ENCODE measurements at places on chromosomes 6 and 20. TPM values are rescaled to one million over a fixed set of nuclear protein-coding genes. Genes with fewer than 3 reads are reported as not detected.

DNA sequence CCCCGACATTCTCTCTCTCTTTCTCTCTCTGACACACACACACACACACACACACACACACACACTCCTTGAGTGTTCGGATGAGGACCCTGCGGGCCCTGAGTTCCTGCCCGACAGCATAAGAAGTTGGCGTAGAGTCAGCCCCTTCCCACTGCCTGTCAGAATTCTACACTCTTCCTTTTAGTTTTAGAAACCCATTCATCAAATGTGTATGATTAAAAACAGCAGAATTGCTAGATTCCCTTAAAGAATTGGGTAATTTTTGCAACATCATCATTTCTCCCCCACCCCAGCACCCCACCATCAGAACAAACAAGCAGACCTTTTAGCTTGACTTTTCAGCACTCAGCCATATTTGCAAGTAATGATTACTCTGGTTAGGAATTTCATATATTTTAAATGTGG, 322.8 kb downstream of the FARS2 start:
- no peak for DNase-seq

GATA5 gene
- total RNA-seq = not detected

EFCAB8 gene
- total RNA-seq = 0.66 TPM

DNA sequence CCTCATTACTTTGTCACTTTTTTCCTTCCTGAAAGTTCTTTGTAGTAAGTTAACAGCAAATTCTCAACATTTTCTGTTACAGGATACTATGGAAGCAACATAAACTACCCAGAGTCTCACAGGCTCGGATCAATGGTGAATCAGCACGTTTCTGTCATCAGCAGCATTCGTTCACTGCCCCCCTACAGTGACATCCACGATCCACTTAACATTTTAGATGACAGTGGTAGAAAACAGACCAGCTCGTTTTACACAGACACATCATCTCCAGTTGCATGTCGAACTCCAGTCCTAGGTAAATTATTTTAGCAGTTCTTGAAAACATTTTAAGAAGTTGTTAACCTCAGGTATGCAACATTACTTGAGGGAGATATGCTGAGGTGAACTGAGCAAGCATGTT, 51.6 kb downstream of the RFX6 start:
- no peak for DNase-seq

DNA sequence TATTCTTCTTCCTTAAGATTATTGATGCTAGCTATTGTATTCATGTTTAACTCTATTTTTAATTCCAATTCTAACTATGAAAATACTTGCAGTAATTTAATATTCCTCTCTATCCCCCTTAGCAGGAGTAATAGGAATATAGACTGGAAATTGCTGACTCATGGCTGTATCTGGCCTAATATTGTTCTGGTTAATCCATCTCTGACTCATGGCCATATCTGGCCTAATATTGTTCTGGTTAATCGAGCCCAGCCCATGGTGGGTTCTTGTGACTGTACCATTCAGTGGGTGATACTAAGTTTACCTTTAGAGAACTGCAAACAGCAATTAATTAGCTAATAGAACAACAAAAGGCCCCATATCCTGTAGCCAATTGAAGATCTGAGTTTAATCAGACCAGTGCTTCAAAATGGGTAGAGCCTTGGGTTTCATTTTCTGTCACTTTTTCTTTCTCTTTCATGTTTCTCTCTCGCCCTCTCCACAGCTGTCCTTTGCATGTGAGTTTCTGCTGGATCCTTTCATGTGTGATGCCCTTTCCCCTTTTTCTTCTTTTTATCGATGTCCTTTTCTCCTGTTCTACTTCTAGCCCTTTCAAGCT, 50.6 kb downstream of the SLC22A3 start:
- DNase-seq = no peak

DNA sequence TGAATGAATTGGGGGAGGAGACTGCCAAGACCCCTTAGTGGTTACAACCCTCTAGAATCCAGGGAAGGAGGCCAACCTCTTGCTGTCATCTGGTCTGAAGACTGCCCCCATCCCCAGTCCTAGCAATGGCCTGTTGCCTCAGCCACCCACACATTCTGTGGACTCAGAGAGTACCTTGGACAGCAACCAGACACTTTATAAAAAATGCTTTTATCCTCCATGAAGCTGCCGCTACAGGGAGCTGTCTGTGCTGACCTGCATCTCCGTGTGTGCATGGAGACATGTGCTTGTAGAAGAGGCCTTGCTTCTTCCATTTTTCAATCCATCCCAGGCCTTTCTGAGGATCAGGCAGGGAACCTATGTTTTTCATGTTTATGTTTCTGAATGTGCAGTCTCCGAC, 15.2 kb downstream of the CDH22 start:
- DNase-seq = no peak

GRCh38 chr6:150272264-150272975, 96.4 kb upstream of the IYD start:
- no peak for DNase-seq

DNA sequence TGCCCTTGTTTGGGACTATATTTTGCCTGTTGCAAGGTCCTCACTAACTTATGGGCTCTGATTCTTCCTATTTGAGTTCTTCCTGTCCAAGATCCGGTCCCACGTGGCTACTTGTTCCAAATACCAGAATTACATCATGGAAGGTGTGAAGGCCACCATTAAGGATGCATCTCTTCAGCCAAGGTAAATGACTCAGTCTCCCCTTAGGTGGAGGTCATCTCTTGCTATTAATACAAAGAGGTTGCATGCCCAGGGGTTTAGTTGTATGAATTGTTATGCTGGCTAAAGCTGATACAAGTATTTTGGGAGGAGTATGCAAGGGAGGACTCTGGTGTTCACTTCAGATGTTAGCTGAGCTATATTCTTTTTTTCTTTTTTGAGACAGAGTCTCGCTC, 9.1 kb downstream of the RNF114 start:
- DNase-seq = no peak

PMEPA1 gene
- 23.5 TPM for total RNA-seq

DNA sequence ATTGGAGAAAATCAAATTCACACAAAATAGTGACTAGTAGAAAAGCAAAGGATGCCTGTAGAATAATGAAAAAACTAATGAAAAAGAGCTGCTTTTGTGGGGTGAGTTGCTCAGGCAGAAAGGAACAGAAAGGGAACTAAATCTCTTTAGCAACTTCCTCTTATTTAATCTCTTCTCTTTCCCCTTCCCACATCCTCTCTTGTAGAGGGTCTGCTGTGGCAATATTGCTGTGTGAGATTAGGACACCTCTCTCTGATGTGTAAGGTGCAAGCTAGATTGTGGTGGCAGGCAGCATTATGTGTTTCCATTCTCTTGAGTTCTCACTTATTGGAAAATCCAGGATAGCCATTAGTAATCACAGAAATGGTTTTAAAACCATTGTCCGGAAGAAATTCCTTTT, 49.7 kb downstream of the SYNE1 start:
- DNase-seq = no peak

DNA sequence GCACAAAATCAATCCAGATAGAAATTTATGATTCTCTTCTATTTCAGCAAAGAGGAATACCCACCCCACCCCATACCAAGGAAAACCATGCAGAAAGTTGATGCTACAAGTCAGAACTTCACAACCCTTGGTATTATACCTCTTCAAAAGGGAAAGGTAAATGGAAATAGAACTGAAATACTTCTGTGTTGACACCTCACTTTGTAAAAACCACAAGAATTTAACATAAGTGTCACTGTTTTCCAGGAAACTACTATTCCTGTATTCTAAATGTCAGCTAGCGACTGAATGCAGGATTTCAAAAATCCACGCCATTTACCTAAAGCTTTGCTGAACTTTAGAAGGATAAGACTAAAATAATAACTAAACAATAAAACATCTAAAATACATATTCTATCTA, 3.6 kb downstream of the CPNE1 start:
- no peak for DNase-seq

GRCh38 chr20:15204234-15204633, 866.8 kb upstream of the FLRT3 start:
- no peak for DNase-seq

- DNase-seq = no peak
These were observed 116.6 kb downstream of the CRYBG1 start for GRCh38 chr6:106477146-106477545.

HLA-DOA gene
- total RNA-seq = 4.0 TPM

DNA sequence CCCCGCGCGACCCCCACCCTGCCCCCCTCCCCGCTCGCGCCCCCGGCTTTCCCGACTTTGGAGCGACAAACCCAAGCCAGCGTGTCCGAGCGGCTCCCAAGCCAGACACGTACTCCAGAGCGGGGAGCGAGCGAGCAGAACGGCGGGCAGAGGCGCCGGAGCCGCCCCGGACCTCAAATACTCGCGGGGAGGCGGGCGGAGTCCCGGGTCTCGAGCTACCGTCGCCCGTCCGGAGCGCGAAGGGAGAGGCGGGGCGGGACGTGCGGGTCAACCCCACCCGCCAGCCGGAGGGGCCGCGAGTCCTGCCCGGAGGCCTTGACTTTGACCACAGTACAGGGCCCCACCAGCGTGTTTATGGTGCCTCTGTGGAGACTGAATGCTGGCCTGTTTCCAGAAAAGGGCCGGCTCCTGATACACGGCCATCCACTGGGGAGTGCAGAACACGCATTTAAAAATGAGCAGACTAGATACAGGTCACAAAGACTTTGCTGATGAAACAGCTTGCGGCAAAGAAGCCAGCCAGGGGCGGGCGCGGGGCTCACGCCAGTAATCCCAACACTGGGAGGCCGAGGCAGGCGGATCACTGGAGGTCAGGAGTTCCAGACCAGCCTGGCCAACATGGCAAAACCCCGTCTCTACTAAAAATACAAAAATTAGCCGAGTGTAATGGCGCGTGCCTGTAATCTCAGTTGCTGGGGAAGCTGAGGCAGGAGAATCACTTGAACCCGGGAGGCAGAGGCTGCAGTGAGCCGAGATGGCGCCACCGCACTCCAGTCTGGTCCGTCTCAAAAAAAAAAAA, at the start of gene SERPINB6:
SERPINB6 (minus strand) TSS at position 148 of the 799 bp plus-strand sequence. CDS start 12,235 bp downstream, outside the sequence.
- DNase-seq = peak; percentile 86

DNA sequence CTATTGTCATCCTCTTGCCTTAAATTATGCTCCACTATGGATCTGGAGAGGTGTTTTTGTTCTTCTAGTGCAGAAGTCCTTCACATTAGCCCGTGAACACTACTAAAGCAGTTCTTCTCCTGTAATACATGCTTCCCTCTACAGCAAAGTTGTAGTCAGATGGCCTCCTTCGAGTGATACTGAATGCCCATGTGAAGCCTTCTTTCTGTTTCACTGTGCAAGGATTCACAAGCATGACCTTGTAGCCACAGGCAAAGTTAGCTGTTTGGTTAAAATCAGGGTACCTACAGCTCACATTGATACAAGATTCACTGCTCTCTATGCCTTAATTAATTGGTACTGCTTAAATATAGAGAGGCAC, 47.6 kb downstream of the ARHGAP18 start:
- DNase-seq = no peak

TSBP1 gene
- not detected for total RNA-seq

APCDD1L gene
- 0.29 TPM for total RNA-seq

- DNase-seq = no peak
These were observed 29.4 kb downstream of the RNF8 start for GRCh38 chr6:37382994-37383765.

GPX5 gene
- not detected for total RNA-seq

- DNase-seq = no peak
These were observed 301.2 kb upstream of the BMP2 start for GRCh38 chr20:6466075-6466810.

DOK5 gene
- 0.67 TPM for total RNA-seq

DNA sequence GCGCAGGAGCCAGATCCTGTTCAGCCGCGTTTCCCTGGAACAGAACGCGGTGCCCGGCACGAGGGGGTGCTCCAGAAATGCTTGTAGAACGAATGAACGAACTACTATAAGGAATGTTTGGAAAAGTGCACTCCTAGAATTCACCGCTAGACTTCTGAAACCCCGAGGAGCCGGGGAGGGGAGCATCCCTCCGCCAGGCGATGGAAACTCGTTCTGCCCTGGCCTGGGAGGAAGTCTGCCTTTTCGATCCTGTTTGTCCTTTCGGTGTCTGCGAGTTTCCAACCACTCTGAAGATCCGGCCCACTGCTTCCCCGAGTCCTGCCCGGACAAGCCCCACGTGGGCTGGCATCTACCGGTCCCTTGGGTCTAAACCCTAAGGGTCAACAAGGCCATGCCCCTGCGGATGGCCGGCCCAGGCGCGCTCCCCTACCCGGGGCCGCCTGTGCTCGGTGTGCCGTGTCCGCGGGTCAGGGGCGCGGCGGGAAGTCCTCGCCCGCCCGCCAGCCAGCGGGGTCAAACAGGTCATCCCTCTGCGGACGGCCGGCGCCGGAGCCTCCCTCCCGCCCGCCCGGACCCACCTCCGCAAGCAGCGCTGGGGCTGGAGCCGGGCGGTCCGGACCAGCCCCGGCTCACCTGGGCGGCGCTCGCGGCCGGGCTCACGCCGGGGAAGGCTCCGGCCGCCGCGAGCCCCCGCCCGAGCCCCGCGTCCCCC, 526 bp downstream of the SULF2 start:
- peak; percentile 37 for DNase-seq

GRCh38 chr20:33444797-33445560, 1.4 kb upstream of the SNTA1 start:
- peak; percentile 41 for DNase-seq

DNA sequence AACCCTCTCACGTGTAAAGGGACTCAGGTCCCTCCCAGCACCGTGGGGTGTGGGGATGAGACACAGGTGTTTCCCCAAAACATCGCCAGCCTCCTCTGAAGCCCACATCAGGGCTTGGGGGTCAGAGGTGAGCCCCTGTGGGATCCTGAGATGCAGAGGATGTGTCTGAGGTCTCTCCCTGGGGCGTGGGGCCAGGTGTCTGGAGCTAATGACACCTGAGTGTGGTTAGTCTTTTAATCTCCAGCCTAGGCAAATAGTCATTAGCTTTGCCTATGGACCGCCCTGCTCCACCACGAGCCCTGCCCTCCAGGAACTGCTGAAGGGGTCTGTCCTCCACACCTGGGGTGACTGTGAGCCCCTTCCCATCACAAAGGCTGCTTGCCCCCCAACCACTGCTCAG, 1.7 kb downstream of the SRMS start:
- DNase-seq = no peak

HRH3 gene
- total RNA-seq = 0.09 TPM

- no peak for DNase-seq
These were observed 715.8 kb upstream of the HS3ST5 start for GRCh38 chr6:115058414-115059211.

DNA sequence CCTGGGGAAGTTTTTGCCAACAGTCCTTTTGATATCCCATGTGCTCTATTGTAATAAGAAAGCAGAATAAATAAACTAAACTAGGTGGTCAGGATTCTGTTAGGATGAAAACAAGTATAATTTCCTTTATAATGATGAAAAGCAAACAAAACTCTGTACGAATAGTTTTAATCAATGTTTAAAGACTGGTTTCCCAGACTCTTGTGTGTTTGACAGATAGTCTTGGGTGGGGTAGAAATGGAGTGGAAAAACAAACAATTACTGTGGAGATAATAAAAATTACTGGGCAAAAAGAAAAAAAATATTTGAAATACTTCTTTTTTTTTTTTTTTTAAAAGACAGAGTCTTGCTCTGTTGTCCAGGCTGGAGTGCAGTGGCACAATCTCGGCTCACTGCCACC, 152.1 kb upstream of the FLRT3 start:
- no peak for DNase-seq

DNA sequence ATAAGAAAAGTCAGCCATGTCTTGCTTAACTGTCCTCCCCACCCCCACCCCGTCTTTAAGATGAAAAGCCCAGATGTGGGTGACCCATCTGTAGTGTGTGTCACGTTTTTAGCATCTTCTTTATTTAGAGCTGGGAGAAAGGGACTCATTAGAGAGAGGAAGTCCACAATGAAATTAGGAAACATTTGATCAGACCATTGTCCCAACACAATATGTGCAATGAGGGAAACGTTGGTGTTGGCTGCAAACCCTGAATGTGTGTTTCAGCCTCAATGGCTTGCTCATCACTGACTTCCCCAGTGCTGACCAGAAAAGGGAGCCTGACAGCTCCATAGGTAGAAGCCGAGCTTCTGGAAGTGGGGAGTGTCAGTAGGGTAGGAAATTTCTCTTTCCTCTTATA, 475.7 kb downstream of the CD83 start:
- no peak for DNase-seq

SAMD10 gene
- 5.6 TPM for total RNA-seq

All from mucosa of descending colon (tissue), 3 donors.